NCI-H2029 (cell line): ENCODE measurements at places on chromosomes 6 and 20.

GRCh38 chr6:41036186-41036585 lies 2.8 kb downstream of the UNC5CL start:
- no peak for DNase-seq

DNA sequence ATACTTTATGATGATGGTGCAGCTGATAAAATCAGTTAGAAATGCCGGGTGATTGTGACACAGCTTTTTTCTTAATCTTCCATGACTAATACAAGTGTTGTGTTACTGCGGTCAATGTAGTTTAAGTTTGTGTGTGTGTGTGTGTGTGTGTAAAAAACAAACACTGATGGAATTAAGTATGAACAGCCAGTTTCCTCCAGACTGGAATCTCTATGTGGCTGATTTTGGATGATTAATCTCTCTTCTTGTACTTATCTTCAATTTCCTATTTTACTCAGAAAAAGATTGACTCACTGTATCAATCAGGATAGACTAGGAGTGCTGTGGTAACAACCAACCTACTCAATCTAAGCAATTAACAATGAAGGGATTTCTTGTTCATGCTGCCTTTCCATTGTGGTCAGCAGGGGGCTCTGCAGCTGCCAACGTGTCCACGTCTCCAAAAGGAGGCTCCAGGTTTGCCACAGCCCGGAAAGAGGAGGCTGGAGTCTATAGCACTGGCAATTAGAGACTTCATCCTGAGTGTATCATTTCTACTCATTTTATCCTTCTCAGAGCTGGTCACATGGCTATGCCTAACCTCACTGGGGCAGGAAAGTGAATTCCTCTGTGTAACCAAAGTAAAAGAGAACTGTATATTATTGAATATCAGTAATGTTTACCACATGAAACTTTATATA lies 107.7 kb downstream of the CD109 start:
- DNase-seq: no peak

- no peak for DNase-seq
These were observed 91.3 kb downstream of the MYLK4 start for GRCh38 chr6:2659381-2659780.

GRCh38 chr6:119215309-119215708 lies 134.3 kb downstream of the MAN1A1 start:
- no peak for DNase-seq
